T-helper 17 cell (primary cell): ENCODE measurements at places on chromosomes 4 and X.

DNA sequence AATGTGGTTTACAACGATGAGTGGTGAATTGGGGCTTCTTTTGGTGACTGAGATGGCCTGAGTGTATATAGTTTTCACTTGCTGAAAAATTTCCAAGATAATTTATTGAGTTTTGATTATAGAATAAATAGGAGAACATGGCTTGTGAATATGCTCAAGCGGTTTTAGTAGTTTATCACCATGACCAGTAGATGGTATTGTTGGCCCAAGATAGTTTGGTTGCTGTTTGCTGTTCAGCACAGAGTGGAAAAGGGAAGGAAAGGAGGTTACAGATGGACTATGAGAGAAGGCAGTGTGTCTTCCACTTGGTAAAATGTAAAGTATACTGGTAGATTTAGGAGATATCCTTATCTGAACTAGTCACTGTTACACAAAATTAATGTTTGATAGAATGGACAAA, 55.8 kb upstream of the POU4F2 start:
- no peak for DNase-seq

- DNase-seq, result no peak
Measured at GRCh38 chrX:47574076-47574546, 8.1 kb upstream of the TIMP1 start.

- no peak for DNase-seq
Measured at GRCh38 chr4:55397126-55397436, 1.3 kb downstream of the TMEM165 start.

DNA sequence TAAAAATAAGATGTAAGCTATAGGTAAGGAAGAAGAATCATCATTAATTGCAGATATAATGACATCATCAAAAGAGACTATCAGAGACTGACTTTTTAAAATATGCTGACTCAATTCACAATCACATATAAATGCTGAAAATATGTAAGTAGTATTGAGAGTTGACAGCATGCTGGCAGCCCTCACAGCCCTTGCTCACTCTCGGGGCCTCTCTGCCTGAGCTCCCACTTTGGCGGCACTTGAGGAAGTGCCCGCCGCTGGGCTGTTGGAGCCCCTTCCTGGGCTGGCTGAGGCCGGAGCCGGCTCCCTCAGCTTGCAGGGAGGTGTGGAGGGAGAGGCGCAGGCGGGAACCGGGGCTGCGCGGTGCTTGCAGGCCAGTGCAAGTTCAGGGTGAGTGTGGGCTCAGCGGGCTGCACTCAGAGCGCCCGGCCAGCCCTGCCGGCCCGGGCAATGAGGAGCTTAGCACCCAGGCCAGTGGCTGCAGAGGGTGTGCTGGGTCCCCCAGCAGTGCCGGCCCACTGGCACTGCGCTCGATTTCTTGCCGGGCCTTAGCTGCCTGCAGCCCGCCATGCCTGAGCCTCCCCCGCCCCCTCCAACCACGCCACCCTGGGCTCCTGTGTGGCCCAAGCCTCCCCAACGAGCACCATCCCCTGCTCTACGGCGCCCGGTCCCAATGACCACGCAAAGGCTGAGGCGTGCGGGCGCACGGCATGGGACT, 68.9 kb downstream of the RAB28 start:
- no peak for DNase-seq

- DNase-seq, result no peak
Measured at GRCh38 chr4:86280246-86280645, 79.6 kb downstream of the MAPK10 start.

DNA sequence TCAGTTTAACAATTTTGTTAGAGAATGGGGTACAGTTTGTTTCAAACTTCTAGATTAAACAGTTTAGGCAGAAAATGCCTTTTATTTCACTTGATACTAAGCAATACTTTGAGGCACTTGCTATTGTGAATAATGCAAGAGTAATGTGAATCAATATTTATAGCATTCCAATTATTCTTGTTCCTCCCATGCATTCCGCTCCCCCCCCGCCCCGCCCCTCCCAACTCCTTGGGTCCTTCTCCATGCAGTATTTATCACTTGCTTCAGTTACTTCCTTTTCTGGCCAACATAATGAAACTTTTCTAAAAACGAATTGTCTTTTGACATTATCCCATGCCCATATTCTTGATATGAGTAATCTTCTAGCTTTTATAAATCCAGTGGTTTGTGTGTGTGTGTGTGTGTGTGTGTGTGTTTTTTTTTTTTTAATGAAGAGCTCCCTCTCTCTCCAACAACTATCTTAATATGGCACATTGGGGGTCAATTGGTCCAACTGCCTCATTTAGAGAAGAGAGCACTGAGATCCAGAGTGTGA, 1.6 kb downstream of the BANK1 start:
- DNase-seq, result no peak

DNA sequence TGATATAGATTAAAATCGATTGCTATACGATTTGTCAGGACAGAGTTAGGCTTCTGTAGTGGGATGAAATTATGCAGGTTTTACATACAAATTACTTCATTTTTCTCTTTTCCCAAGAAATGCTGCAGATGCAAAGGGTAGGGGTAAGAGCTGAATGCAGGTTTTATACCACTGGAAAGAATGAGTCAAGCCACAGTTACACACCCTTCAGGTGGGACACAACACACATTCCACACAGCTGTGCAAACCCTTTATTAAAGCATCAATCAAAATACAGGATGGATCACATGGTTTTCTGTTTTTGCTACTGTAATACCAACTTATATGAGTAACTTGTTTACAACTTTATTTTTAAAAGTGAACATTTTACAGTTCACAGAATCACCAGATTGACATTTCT, 39.8 kb downstream of the MFAP3L start:
- DNase-seq, result no peak

GRCh38 chrX:110671068-110671803, 124.4 kb downstream of the CHRDL1 start:
- DNase-seq, result no peak

DNA sequence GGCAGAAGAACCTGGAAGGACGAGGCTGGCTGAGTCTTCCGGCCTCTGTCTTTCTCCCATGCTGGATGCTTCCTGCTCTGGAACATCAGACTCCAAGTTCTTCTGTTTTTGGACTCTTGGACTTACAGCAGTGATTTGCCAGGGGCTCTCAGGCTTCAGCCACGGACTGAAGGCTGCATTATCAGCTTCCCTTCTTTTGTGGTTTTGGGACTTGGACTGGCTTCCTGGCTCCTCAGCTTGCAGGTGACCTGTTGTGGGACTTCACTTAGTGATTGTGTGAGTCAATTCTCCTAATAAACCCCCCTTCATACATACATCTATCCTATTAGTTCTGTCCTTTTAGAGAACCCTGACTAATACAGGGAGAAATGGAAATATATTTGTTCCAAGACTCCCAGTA, 265.8 kb downstream of the PCDH18 start:
- no peak for DNase-seq

- DNase-seq, result no peak
Measured at GRCh38 chr4:89123451-89123851, 12.1 kb downstream of the TIGD2 start.

GRCh38 chr4:38037612-38038011, 77.4 kb downstream of the PTTG2 start:
- DNase-seq, result no peak

DNA sequence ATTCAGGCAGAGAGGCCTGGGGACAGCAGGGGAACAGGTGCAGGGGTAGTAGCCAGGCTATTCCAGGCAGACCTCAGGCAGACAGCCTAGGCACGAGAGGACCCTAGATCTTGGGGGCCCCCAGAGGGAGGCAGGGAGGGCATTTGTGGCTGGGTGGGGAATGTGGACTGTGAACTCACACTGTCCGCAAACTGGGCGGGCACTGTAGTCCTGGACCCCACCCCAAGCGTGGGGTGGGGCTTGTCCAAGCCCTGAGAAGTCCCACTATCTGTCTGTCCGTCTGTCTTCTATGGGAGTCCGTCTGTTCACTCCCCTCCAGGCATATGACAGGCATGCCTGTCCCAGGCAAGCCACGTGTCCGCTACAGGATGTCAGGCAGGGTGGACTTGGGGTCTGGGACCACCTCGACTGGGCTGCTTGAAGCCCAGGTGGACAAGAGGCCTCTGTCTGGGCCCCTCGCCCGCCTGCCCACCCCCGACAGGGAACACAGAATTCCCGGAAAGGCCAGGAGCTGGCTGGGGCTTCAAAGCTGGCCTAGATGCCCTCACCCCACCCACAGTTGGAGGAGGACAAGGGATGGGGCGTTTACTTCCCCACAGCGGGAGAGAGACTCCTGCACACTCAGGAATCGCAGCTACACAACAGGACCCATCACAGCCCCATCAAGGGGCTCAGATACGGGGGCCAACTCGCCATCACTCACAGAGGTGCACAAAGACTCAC, at the start of gene SLC38A5:
Gene SLC38A5, minus strand, starts transcription at position 151 of the 723 bp plus-strand sequence. CDS start 2,336 bp downstream, outside the sequence.
- DNase-seq, result no peak

GRCh38 chr4:138598226-138598625, 356.1 kb upstream of the SLC7A11 start:
- DNase-seq, result no peak

DNA sequence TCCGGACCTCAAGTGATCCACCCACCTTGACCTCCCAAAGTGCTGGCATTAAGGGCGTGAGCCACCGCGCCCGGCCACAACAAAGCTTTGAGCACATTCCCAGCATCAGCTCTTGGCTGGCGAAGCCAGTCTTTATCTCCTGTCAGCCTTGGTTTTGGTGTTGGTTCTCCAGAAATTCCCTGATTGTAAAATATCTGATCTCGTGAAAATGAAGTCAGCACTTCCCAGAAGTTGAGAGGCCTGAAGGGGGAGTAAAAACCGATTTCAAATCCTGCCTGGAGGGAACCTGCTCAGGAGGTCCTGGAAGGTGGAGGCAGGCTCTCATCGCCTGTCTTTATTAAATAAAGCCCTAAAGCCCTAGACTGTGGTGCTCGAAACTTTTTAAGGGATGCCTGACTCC, 33.6 kb downstream of the PTTG2 start:
- DNase-seq, result no peak

DNA sequence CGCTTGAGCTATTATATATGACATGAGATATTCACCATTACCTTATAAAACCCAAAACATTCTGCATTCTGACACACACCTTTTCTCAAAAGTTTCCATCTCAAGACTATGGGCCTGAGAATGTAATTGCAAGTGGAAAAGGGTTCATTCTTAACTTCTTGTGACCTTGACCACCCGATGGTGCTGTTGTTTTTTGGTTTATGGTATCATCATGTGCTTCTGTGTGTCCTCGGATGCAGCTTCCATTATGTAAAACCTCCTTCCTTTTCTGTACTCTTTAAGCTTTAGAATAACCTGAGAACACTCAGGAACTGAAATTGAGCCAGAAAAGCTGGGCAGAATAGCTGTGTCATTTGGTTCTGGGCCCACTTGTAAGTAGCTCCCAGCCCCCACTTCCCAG, 16.2 kb upstream of the PUDP start:
- no peak for DNase-seq
